ENCODE measurements at places on chromosomes 2 and 18. TPM values are rescaled to one million over a fixed set of nuclear protein-coding genes. Genes with fewer than 3 reads are reported as not detected.

The ITGA6 gene
- total RNA-seq, result 11.8 TPM

The REG3A gene
- not detected for total RNA-seq

The FEV gene
- total RNA-seq, result not detected

The INPP1 gene
- total RNA-seq, result 12.2 TPM

The CXCR1 gene
- total RNA-seq, result not detected
